ENCODE measurements at places on chromosomes 2 and 18. TPM values are rescaled to one million over a fixed set of nuclear protein-coding genes. Genes with fewer than 3 reads are reported as not detected.

DNA sequence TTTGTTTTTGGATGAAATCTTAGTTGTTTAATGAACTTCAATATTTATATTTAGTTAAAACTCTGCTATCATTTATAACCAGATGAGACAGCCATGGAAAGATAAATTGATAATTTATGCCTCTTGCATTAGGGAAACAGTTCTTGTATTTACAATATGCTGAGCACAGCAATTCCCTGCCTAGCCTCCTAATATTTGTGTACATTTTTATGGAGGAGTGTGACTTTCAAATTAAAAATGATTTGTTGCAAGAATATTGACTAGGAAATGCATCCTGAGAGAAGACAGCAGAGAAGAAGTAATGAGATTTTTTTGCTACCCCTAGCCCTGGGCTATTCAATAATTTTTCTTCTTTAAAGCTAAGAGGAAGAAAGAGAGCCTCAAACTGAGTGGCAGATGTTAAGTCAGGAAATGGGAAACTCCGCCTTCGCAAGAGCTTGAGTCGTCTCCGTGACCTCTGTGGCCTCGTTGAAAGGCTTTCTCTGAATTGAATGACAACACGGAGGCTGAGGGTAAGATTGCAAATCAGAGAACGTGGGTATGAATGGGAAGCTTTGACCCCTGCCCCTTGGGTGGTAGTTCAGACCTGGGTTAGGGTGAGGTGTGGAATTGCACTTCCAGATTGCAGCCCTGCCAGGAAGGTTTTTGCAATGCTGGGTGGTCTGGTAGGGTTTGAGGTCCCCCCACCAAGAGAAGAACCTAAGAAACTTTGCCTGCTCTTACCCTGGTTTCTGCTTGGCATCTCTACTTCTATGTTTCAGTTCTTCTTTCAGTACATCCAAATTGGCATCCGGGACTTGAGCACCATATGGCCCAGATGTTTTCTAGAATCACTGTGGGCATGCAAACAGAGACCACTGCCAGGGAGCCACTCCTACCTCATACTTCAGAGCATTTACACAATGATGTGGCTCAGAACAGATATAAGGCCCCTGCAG, 210.3 kb upstream of the RBMS1 start:
- H3K27me3 ChIP-seq = no peaks in the 10 kb centered on the region
- peak overlapping the region; percentile 73 for H3K27ac ChIP-seq
- peak overlapping the region; percentile 36 for H3K4me3 ChIP-seq
- H3K36me3 ChIP-seq = no peaks in the 10 kb centered on the region
- peaks cover 17% of the 10 kb centered on the region for H3K4me1 ChIP-seq
- peak; percentile 19 for DNase-seq

- no peaks in the 10 kb centered on the region for H3K4me1 ChIP-seq
- H3K4me3 ChIP-seq = no peak overlapping the region
- peaks cover 4% of the 10 kb centered on the region for H3K27me3 ChIP-seq
- no peak overlapping the region for H3K27ac ChIP-seq
- H3K36me3 ChIP-seq = no peaks in the 10 kb centered on the region
These were observed 317.1 kb upstream of the SPRED2 start for GRCh38 chr2:65749545-65749944.

GRCh38 chr2:75558136-75558535, 2.6 kb downstream of the EVA1A start:
- no peak overlapping the region for H3K4me3 ChIP-seq
- H3K4me1 ChIP-seq = peaks cover 12% of the 10 kb centered on the region
- no peak for DNase-seq
- H3K36me3 ChIP-seq = no peaks in the 10 kb centered on the region

DNA sequence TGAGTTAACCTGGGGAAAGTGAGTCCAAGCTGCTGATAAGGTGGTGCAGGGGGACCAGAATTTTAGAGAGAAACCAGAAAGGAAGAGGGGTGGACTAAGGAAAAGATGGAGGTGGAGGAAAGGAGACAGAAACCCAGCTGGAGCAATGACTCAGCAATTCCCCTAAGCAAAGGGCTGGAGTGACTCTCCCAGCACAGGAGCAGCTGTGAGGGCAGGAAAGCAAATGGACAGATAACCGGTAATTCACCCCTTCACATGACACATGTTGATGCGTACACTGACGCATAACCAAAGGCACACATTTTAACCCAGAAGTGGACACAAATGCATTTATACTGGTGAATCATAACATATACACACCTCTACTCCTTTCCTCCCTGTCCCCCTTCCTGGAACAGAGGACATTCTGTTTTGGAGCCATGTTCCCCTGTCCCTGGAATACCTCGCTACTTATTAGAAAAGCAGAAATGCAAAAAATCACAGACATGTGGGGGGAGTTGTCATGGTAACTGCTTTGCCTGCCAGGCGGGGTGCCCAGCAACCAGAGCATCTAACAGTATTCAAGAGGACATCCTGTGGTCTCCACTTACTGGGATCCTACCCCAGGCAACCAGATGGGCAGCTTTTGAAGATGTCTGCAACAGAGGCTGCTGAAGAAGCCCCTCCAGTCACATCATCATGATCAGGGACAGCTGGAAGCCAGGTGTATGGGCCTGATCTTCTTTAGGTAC, 4.7 kb downstream of the CDK5R2 start:
- no peak overlapping the region for H3K27ac ChIP-seq
- H3K4me1 ChIP-seq = peaks cover 12% of the 10 kb centered on the region
- no peak overlapping the region for H3K4me3 ChIP-seq
- no peaks in the 10 kb centered on the region for H3K36me3 ChIP-seq
- DNase-seq = no peak

DNA sequence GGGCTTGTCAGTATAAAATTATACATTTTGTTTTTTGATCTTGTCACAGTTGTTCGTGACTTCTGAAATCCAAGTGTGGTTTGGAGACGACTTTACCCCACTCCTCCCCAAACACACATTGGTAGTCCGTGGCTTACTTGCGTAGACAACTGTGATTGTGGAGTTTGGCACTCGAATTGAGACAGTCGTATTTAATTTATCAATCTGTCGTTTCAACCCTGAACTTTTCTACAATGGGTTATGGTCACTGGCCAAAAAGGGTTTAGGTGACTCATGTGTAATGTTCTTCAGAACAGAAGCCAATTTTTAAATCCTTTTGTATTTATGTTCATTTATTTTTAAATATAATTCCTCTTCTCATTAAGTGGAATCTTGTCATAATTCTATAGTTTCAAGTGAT, 129.9 kb downstream of the SPTBN1 start:
- peaks cover 3% of the 10 kb centered on the region for H3K36me3 ChIP-seq
- H3K4me3 ChIP-seq = peak overlapping the region; percentile 44
- no peaks in the 10 kb centered on the region for H3K27me3 ChIP-seq
- peaks cover 98% of the 10 kb centered on the region for H3K4me1 ChIP-seq

- H3K27me3 ChIP-seq = no peaks in the 10 kb centered on the region
- H3K27ac ChIP-seq = no peak overlapping the region
- H3K4me3 ChIP-seq = no peak overlapping the region
- H3K4me1 ChIP-seq = no peaks in the 10 kb centered on the region
These were observed 86.8 kb downstream of the ADCYAP1 start for GRCh38 chr18:991441-991840.

Gene SMARCAL1
- total RNA-seq = 34.3 TPM

Gene IRS1
- 3.2 TPM for total RNA-seq
